ENCODE measurements at places on chromosomes 2 and 18.

GRCh38 chr2:43268066-43268953, 41.9 kb upstream of the ZFP36L2 start:
- no peaks in the 10 kb centered on the region for H3K27me3 ChIP-seq
- no peak overlapping the region for H3K27ac ChIP-seq
- H3K4me1 ChIP-seq: no peaks in the 10 kb centered on the region
- peaks cover 6% of the 10 kb centered on the region for H3K36me3 ChIP-seq
- no peak overlapping the region for H3K4me3 ChIP-seq
- no peak for DNase-seq

DNA sequence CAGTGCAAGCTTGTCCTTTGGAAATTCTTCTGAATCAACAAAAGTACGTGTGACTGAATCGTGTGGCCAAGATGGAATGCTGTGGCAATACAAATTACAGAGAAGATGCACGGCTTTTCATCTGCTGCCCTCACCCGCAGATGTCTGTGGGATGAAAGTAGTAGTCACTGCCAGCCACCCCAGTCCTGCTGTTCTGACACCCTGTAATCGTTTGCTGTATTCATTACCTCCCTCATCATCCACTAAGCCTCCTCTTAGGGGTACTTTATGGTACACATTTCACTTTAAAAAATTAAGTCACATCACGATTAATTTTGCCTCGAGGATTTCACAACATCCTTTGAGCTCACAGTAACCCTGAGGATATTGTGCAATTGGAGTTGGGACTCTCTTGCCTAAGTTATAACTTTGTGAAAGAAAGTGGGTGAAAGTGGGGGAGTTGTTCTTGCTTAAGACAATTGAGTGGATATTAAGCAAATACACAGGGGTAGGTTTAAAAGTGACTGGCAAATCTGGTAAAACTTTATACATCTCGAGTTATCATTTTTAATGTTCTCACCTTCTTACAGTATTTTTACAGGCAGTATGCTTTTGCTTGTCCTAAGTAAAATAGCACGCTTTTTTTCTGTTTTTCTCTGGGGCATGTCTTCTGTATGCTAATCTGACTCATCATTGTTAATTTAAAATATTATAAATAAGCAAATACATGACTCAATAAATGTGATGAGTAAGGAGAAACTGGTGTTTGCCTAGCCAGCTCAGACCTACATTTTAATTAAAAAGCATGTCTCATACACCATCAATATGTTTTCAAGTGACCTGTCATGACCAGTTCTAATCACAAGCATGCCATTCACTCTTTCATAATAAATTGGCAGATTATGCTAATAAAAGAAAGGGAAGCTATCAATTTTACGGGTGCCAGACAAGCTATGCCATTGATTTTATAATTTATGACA, 680.9 kb downstream of the IRS1 start:
- no peak overlapping the region for H3K4me3 ChIP-seq
- no peak for DNase-seq
- no peak overlapping the region for H3K27ac ChIP-seq
- no peaks in the 10 kb centered on the region for H3K36me3 ChIP-seq
- no peaks in the 10 kb centered on the region for H3K4me1 ChIP-seq

- no peak overlapping the region for H3K27ac ChIP-seq
- no peaks in the 10 kb centered on the region for H3K36me3 ChIP-seq
- H3K27me3 ChIP-seq: peaks cover 20% of the 10 kb centered on the region
- no peaks in the 10 kb centered on the region for H3K4me1 ChIP-seq
Observed at GRCh38 chr18:10111191-10111590, 197.4 kb downstream of the VAPA start.

- H3K27me3 ChIP-seq: no peaks in the 10 kb centered on the region
- no peak for DNase-seq
- no peaks in the 10 kb centered on the region for H3K36me3 ChIP-seq
- H3K4me1 ChIP-seq: no peaks in the 10 kb centered on the region
- H3K27ac ChIP-seq: no peak overlapping the region
Observed at GRCh38 chr18:43486462-43486861, 209.2 kb upstream of the SYT4 start.

DNA sequence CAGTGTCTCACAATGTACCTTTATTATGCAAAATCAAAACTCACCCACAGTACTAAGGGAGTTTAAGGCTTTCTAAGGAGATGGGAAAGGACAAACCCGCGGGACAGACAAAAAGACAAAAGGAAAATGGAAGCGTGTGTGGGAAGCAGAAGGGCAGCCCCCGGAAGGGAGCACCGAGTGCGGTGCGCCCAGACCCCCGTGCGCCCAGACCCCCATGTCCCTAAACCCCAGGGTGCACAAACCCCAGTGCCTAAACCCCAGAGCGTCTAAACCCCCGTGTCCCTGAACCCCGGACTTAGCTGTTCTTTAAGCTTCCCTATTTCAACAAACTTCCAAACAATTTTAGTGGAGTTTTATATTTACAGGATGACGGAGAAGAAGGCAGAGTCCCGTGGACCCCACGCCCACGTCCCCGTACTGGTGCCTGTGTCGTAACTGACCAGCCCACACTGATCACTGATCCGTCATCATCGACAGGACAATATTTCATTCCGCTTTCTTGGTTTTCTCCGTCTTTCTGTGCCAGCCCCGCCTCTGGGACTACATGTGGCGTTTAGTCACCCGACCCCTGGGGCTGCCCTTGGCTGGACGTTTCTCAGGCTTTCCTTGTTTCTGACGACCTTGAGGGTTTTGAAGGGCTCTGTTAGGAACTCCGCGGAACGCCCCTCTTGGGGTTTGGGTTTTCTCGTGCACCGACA, 76.9 kb downstream of the RTP5 start:
- no peaks in the 10 kb centered on the region for H3K27me3 ChIP-seq
- H3K4me1 ChIP-seq: peaks cover 19% of the 10 kb centered on the region
- peaks cover 6% of the 10 kb centered on the region for H3K36me3 ChIP-seq
- no peak for DNase-seq
- no peak overlapping the region for H3K4me3 ChIP-seq
- no peak overlapping the region for H3K27ac ChIP-seq

All from T-helper 17 cell (primary cell).